ENCODE measurements at places on chromosomes 12 and 14.
A peak's percentile ranks its signal among the peaks of the same experiment; 100 is the strongest.

GRCh38 chr12:19288603-19289244 is 150.6 kb upstream of the AEBP2 start:
- DNase-seq, result peak; percentile 16

DNA sequence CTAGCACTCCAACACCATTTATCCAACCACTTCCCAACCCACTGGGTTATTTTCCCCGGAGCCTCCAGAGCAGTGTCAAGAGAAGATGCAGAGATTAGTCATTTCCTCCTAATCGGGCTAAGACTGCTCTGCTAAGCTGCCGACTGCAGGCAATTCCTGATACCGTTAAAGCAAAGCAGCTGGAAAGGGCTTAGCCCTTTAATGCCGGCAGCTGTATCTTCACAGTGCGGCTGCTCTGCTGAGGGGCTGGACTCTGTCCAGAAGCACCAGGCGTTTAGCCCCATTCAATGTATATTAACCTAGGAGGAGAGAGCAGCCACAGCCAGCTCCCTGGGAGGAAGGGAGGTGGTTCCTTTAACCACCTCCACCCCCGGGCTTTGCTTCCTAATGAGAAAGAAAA is 11.1 kb downstream of the AQP6 start:
- DNase-seq, result peak; percentile 72

DNA sequence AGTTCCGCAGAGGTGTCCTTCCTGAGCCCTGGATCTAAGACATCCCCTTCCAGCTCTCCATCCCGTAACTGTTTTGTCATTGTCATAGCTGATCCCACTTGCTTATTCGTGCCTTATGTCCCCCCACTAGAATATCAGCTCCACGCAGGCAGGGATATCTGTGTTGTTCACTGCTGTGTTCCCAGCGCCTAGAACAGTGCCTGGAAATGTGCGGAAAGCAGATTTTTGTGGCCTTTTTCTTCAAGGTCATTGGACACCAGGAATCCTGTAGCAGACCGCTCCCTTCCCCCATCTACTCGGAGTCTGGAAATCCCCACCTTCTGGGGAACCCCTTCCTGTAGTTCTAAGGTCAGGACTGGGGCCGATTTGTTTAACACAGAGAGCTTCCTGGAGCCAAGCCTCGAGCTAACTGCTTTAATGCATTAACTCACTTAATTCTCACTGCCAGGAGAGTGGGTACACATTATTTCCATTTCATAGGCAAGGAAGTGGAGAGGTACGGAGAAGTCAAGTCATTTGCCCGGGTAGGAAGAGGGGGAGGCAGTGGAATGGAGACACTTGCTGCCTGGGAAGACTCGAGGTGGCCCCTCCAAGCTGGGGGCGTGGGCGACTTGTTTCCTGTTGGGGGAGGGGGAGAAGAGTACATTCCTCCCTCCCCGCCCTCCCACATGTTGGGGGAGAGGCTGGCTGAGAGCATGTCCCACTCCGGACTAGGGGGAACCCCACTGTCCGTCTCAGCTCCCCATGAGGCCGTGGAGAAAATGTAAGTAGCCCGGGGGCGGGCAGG is 1.2 kb upstream of the SH2B3 start:
- peak; percentile 79 for DNase-seq

DNA sequence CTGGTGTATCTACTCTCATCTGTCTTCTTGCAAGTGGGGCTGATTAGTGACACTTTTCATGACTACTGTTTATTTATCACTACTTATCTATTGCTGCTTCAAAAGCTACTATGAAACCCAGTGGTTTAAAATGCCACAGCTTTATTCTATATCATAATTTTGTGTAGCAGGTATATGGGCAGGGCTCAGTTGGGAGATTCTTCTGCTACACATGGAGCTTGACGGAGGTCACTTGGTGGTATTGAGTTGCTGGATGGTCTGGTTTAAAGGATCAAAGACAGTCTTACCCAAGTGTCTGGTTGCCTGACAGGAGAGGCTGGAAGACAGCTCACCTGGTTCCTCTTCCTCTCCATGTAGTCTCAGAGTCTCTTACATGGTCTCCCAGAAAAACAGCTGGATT is 222.7 kb downstream of the TMEM132D start:
- DNase-seq, result no peak

DNA sequence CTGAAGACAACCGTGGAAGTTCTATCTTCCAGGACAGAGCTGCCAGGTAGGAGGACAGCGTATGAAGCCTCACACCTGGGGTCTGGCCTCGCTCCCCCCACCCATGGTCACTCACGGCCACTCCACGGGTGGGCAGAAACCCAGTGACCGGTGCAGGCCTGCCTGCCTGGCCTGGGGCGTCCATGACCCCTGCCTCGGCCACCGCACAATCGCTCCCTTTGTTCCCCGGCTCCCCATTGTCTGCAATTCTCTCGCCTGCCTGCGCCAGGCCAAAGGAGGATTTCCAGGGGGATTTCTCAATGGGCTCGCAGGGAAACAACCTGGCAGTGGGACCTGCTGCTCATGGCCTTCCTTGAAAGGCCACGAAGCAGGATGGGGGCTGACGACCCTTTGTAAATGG is 22.6 kb downstream of the CCDC85C start:
- no peak for DNase-seq

- DNase-seq, result no peak
Observed at GRCh38 chr14:66281036-66281776, 205.0 kb upstream of the CCDC196 start.

DNA sequence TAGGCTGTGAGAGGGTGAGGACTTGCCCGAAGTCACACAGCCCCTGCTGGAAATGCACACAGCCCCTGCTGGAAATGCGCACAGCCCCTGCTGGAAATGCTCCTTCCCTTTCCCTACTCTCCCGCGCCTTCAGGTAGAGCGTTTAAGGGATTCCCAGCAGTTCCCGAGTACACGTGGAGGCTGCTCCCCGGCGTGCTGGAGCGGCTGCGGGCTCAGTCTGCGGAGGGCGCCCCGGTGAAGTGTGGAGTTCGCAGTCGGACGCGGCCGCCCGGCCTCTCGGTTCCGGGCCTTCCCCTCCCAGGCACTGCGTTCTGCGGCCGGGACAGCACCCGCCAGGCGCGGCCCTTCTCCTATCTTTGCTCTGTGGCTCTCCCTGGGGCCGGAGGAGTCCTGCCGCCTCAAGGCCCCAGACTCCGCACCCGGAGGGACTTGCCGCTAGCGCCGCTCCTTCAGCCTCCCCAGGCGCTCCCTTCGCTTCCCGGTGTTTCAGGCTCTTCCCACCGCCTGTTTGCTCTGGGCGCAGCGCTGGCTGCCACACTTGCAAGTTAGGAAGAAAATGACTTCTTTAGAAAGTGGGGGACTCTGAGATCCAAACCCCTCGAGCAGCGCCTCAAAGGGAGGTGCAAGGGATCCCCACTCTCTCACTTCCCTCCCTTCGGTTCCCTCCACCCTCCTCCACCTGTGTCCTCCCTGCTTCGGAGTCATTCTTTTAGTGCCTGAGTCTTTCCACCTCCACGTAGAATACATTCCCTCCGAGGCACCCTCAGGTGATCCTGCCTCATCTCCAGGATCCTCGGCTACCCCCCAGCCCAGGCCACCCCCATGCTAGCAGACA is 8.3 kb upstream of the TBX5 start:
- DNase-seq, result no peak

GRCh38 chr14:41597647-41598046 is 9.0 kb upstream of the LRFN5 start:
- no peak for DNase-seq

DNA sequence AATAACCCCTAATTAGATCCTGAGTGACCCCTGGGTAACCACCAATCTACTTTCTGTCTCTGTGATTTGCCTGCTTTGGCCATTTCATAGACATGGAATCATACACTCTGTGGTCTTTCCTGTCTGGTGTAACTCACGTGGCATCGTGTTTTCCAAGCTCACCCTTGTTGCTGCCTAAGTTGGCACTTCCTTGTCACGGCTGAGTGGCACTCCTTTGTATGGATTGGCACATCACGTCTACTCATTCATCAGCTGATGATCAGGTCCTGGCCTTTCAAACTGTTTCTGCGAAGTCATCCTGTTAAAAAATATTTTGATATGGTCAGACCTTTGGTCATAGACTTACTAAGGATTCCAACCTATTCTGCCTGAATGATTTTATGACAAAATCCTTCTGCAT is 87.7 kb downstream of the GLT1D1 start:
- DNase-seq, result no peak

DNA sequence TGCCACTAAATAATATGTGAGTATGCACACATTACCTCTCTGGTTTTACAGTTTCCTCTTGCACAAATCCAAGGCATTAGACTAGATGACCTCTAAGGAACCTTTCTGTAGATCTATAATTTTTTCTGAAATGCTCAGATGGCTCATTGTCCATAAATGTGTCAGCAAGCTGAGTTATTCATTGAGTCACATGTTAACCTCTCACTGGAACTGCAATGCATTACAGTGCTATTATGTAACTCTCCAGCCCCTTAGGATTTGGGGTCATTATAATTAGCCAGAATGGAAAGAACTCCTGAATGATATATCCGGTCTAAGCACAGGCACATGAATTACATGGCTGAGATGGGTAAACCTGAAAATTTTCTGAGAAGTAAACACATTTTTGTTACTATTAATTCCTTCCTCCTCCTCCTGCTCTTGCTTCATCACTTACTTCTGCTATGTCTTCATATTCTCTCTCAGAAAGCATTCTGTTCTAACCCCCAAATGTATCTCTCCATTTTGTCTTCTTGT is 20.3 kb upstream of the DRAM1 start:
- peak; percentile 64 for DNase-seq

DNA sequence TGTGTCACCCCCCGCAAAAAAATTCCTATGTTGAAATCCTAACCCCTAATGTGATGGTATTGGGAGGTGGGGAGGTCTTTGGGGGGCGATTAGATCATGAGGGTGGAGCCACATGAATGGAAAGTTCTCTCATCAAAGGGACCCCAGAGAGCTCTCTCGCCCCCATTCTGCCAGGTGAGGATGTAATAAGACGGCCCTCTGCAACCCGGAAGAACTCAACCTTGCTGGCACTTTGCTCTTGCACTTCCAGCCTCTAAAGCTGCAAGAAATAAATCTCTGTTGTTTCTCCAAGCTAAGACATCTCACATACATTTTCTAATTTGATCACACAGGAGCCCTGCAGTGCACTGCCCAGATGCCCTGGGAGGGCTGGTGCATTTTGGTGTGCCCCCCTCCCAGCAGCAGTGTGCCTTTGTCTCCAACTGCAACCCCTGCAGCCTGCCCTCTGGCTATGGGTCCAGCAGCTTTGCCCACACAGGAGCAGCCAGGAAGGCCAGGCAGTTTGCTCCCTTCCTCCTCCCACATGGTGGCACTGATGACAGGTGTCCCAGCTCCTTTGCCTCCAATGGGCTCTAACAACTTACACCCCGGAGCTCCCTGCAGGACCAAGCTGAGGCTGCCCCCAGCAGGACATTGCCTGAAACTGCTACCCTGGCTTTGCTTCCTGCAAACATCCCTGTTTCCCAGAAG is 59.3 kb downstream of the C14orf132 start:
- DNase-seq, result no peak

DNA sequence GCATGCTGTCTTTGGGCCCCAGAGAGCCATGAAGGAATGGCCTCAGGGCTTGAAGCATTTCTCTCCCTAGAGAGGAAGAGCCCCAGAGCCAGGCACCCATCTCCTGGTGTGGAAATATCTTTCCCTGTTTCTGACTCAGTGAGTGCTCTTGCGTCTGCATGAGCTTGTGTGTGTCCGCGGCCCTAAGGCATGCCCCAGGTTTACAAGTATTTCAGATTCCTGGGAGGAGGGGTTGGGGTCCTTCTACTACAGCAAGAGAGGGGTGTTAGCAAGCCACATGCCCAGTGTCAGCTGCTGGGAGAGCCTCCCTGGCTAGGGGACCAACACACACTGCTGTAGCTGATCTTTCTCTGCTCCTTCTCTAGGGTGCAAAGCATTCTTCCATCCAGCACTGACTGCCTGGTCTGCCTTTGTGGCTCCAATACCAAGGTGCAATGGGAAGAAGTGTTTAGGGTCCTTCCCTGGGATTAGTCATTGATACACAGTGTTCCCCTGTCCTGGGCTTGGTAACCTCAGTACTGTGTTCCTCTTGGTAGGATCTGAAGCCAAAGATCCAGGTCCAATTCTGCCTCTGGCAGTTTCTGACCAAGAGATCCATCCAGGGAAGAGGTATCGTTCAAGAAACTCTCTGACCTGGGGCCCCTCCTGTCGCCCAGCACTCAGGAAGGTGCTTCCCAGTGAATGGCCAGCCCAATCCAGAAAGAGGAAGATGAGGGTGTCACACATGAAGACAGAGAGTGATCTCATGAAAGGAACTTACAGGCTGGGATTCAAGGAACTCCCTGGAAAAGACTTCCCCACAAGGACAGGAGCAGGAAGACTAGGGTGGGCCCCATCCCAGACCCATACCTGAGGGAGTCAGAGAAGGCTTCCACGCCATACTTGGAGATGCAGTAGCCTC is 3.1 kb downstream of the RDH16 start:
- DNase-seq, result no peak

- DNase-seq, result no peak
Observed at GRCh38 chr14:91866511-91867295, 633 bp downstream of the TC2N start.

GRCh38 chr14:58954052-58954451 is 234.4 kb upstream of the DAAM1 start:
- DNase-seq, result no peak

GRCh38 chr12:108640802-108641445 is 7.2 kb upstream of the SELPLG start:
- DNase-seq, result peak; percentile 52

- no peak for DNase-seq
Observed at GRCh38 chr12:122354958-122355641, 67.4 kb downstream of the CLIP1 start.

DNA sequence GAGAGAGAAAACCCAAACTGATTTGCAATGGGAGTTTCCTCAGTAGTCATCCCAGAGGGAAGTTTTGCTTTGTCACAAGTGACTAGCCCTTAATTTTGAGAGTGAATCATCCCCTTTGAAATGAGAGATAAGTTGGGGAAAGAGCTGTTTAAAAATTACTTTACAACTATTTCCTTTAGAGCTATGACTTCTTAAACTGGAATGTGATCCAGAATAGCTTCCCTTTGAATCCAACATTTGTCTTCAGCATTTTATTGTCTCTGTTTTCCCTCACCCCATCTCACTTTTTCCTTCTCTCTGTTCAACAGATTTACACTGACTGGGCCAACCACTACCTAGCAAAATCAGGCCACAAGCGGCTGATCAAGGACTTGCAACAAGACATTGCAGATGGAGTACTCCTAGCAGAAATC is 109.3 kb downstream of the NAV3 start:
- peak; percentile 93 for DNase-seq

- no peak for DNase-seq
Observed at GRCh38 chr14:95320955-95321600, 1.4 kb upstream of the CLMN start.

DNA sequence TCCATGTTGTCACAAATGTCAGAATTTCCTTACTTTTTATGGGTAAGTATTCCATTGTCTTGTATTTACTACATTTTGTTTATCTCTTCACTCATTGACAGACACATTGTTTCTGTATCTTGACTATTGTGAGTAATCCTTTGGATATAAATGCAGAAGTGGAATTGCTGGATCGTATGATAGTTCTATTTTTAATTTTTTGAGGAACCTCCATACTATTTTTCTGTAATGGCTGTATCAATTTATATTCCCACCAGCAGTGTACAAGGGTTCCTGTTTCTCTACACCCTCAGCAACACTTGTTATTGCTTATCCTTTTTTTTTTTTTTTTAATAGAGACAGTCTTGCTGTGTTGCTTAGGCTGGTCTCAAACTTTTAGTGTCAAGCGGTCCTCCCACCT is 3.5 kb upstream of the KICS2 start:
- DNase-seq, result no peak

All from RCC 7860 (cell line).